ENCODE measurements at places on chromosomes 5 and 9.

DNA sequence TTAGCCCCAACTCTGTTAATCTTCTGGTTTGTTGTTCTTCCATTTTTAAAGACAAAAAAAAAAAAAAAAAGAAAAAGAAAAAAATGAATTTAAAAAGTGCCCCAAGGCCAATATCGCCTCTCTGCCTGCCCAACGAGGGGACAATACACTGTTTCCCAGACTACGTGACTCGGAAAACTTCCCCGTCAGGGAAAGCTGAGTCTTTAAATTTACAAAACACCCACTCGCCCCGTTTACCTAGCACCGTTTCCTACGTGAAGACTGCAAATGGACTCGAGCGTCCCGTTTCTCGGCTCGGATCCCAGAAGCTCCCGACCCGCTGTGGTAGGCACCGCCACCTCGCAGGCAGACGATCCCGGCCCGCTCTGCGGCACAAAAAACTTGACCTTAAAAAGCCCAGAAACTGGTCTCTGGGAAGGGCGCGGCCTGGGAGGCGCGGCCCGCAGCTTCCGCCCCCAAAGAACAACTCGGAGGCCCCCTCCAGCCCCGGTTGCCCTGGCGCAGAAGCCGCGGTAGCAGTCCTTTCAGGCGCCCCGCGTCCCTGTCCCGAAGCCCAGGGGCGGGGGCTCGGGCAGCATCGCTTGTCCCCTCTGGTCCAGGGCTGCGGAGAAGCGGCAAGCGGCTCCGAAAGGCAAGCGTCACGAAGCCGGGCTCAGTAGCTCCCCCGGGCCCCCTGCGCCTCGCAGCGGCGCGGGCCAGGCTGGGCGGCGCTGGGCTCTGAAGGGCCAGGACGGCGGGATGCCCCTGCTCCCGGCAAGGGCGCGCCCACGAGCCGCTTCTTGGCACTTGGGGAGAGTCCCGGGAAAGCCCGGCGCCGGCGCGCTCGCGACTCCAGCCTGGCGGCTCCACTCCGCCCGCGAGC, at the start of gene GCNT4:
TSS of gene GCNT4 (minus strand) at position 367 of the 862 bp plus-strand sequence. CDS start 22,521 bp downstream, outside the sequence.
- DNase-seq: peak; percentile 48

DNA sequence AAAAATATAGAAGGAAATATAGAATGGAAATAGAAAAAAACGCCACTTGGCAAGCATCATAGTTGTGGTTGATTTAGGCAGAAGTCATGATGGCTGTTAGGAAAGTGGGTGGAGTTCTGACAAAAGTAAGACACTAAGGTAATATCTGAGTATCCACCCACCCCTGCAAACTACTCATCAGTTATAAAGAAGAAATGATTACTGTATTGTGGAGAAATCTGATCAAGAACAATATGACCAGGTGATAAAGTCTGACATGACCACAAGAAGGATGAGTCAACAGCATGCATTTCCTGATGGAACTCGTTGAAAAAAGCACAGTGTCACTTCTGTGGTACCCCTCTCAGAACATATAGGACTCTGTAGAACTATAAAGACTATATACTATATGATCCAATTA, 343.4 kb upstream of the PAPPA start:
- no peak for DNase-seq

GRCh38 chr5:73096239-73096575, 24.2 kb upstream of the TMEM171 start:
- no peak for DNase-seq

GRCh38 chr5:1652873-1653697, 129.3 kb upstream of the LPCAT1 start:
- no peak for DNase-seq

GRCh38 chr5:109325456-109325855, 84.3 kb downstream of the PJA2 start:
- DNase-seq: no peak

DNA sequence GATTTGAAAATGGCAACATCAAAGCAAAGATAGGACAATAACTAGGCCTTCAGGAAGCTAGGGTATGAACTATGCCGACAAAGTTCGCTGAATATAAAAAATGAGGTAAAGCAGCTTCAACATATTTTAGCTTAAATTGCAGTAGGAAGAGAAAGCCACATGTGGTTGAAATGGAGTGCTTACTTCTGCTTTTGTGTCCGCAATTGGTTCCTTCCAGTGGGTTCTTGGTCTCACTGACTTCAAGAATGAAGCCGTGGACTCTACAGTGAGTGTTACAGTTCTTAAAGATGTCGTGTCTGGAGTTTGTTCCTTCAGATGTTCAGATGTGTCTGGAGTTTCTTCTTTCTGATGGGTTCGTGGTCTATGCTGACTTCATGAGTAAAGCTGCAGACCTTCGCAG, 95.2 kb downstream of the APTX start:
- no peak for DNase-seq

GRCh38 chr9:5909976-5910375, 19.3 kb downstream of the MLANA start:
- no peak for DNase-seq

GRCh38 chr5:39826051-39826450, 401.3 kb upstream of the DAB2 start:
- no peak for DNase-seq

DNA sequence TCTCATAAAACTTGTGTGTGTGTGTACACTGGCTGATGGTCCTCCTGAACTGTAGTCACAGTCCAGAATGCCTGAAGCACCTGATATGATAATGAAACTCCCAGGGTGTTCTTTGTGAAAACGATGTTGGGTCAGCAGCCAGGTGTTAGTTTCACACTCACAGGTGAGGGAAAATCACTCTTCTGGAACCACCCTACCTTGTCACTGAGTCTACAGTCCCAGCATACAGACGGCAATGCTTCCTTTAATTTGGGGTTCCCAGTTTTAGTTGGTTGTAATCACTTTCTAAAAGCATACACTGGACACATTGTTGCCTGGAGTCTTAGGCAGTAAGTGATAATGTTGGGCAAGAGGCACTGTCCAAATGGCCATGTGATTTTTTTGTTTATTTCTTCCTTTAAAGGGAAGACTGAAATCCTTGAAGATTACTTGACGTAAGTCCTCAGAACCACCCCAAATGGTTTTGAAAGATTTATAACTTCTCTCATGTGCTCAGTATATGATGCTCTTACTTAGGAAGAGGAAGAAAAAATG, 18.2 kb upstream of the MGAT1 start:
- no peak for DNase-seq

DNA sequence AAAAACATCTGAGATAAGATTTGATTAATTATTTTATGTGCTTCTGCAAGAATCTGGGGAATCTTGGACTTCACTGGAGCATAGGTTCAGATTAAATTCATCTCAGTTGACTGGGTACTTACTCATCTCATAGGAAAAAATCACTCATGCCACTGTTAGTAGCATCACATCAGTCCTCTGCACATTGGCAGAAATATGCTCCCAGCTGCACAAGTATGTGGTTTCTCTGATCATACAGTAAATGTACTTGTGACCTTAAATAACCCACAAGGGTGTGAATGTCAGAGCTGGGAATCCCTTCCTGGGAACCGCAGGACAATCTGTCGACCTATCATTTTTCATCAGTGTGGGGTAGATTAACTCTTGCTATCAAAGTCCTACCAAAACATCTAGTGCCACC, 203.7 kb upstream of the SLC24A2 start:
- no peak for DNase-seq

DNA sequence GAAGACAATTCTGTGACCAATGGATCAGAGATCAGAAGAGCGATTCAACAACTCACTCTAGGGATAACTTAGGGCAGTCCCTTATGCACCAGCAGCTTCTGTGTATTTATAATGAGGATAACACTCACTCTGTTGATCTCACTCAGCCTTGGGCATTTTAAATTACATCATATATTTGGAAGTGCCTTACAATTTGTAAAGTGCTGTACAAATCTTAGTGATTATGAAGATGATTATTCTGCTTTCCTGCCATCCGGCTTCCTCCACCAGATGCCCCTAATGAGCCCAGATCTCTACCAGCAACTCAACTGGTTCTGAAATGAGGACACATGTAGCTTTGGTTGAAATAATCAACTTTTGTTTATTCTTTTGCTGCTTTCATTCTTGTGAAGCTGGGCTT, 105.3 kb downstream of the PCSK1 start:
- no peak for DNase-seq

Measured in heart right ventricle (tissue), 16 donors.